ENCODE measurements at places on chromosomes 1 and 21. TPM values are rescaled to one million over a fixed set of nuclear protein-coding genes. Genes with fewer than 3 reads are reported as not detected.

Gene ANGPTL1
- not detected for total RNA-seq

Gene CD5L
- not detected for total RNA-seq

Gene KRTAP11-1
- total RNA-seq: not detected

Gene FAM72B
- total RNA-seq: 5.9 TPM

Gene ARHGEF10L
- 7.0 TPM for total RNA-seq

Gene OLFML3
- total RNA-seq: 3.9 TPM

Gene DENND2C
- 0.50 TPM for total RNA-seq

All from A549 treated with Mapracorat at 1 μM for 4 hours (cell line).